ENCODE measurements at places on chromosomes 2 and 18. TPM values are rescaled to one million over a fixed set of nuclear protein-coding genes. Genes with fewer than 3 reads are reported as not detected.

DNA sequence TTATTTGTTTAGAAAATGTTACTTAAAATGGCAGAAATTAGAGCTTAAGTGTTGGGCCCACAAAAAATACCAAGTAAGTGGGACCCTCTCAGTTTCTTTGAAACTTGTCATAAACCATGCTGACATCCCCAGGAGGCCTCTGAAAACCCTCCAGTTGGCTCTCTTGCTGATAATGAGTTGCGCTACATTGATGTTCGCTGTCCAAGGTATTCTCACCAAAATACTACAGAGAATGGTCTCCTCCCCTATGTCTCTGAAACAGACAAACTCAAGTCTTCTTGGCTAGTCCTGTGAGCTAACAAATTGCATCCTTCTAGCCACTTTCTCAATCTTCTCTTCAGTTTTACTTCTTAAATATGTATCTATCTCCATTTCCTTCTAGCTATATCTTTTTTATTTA is 669.4 kb downstream of the IRS1 start:
- no peaks in the 10 kb centered on the region for H3K36me3 ChIP-seq
- H3K4me3 ChIP-seq, result no peak overlapping the region
- no peaks in the 10 kb centered on the region for H3K27me3 ChIP-seq
- no peak overlapping the region for H3K27ac ChIP-seq

GRCh38 chr2:19127616-19128015 is 230.8 kb downstream of the OSR1 start:
- no peak overlapping the region for H3K27ac ChIP-seq
- H3K36me3 ChIP-seq, result no peaks in the 10 kb centered on the region
- H3K4me3 ChIP-seq, result no peak overlapping the region
- H3K4me1 ChIP-seq, result peaks cover 8% of the 10 kb centered on the region

The NXPH2 gene
- total RNA-seq, result 5.3 TPM

DNA sequence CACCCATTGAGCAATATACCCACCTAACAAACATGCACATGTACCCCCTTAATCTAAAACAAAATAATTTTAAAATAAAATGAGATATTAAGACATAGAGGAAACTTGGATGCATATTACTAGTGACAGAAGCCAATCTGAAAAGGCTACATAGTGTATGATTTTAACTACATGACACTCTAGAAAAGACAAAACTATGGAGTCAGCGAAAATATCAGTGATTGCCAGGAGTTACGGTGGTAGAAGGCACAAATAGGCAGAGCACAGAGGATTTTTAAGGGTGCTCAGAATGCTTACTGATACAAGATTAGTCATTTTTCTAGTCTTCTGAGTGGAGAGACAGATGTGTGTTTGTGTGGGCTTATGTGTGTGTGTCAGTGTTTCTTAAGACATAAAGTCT is 656.6 kb downstream of the NR4A2 start:
- H3K27ac ChIP-seq, result no peak overlapping the region
- H3K4me1 ChIP-seq, result no peaks in the 10 kb centered on the region
- DNase-seq, result no peak
- H3K4me3 ChIP-seq, result no peak overlapping the region
- no peaks in the 10 kb centered on the region for H3K36me3 ChIP-seq

The SOWAHC gene
- total RNA-seq, result 12.1 TPM

GRCh38 chr2:133477616-133477990 is 90.7 kb downstream of the NCKAP5 start:
- no peak overlapping the region for H3K27ac ChIP-seq
- DNase-seq, result no peak
- H3K27me3 ChIP-seq, result peaks cover 4% of the 10 kb centered on the region
- H3K4me1 ChIP-seq, result peaks cover 9% of the 10 kb centered on the region
- no peaks in the 10 kb centered on the region for H3K36me3 ChIP-seq
- H3K4me3 ChIP-seq, result no peak overlapping the region

DNA sequence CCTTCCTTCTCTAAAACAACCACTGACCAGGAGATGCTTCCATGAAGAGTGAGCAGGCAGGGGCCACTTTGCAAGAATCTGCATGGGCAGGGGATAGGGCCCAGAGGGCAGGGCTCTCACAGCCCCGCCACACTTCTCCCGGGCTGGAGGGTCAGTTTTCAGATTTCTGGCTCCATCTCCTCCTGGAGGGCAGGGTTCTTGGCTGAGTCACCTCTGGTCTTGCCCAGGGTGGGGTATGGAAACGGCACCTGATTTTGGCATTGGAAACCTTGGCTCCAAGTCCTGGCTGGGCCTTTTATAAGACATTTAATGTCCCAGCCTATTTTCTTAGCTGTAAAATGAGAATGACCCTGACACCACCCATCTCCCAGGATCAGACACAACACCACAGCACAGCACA is 27.6 kb upstream of the ASPRV1 start:
- DNase-seq, result no peak
- H3K4me1 ChIP-seq, result no peaks in the 10 kb centered on the region
- no peaks in the 10 kb centered on the region for H3K27me3 ChIP-seq
- no peak overlapping the region for H3K27ac ChIP-seq

The PLEKHB2 gene
- total RNA-seq, result 38.8 TPM

- H3K27me3 ChIP-seq, result peaks cover 9% of the 10 kb centered on the region
- no peaks in the 10 kb centered on the region for H3K36me3 ChIP-seq
- peaks cover 3% of the 10 kb centered on the region for H3K4me1 ChIP-seq
- no peak for DNase-seq
These were observed 82.0 kb upstream of the SLC66A3 start for GRCh38 chr2:11073251-11073650.

- peaks cover 12% of the 10 kb centered on the region for H3K36me3 ChIP-seq
- H3K4me3 ChIP-seq, result no peak overlapping the region
- H3K27me3 ChIP-seq, result no peaks in the 10 kb centered on the region
- DNase-seq, result no peak
These were observed 13.7 kb downstream of the NCKAP1 start for GRCh38 chr2:183024339-183025095.

DNA sequence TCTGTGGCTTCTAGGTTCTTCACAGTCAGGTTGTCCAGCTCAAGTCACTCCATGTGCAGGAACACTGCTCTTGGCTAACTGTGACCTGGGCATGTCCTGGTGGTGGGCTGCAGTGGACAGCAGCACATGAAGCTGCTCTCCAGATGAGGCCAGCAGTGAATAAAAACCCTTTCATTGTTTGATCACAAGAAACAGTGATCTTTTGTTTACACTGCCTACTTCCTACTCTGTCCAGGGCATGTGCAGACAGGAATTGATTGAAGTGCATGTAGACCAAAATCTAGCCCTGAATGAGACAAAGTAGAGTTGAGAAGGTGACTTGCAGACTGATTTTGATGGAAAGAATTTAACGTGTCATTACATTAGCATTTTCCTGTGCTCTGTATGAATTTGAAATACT is 34.9 kb downstream of the BCL2L11 start:
- H3K27ac ChIP-seq, result peak overlapping the region; percentile 91
- H3K27me3 ChIP-seq, result no peaks in the 10 kb centered on the region
- peaks cover 41% of the 10 kb centered on the region for H3K4me1 ChIP-seq
- DNase-seq, result no peak
- no peak overlapping the region for H3K4me3 ChIP-seq

GRCh38 chr2:95389245-95390119 is 13.0 kb upstream of the FAHD2A start:
- no peaks in the 10 kb centered on the region for H3K4me1 ChIP-seq
- peak; percentile 45 for DNase-seq
- H3K36me3 ChIP-seq, result no peaks in the 10 kb centered on the region
- H3K27me3 ChIP-seq, result peaks cover 31% of the 10 kb centered on the region
- H3K4me3 ChIP-seq, result no peak overlapping the region

GRCh38 chr18:44838971-44839666 is 158.4 kb downstream of the SETBP1 start:
- H3K36me3 ChIP-seq, result no peaks in the 10 kb centered on the region
- no peaks in the 10 kb centered on the region for H3K27me3 ChIP-seq
- H3K27ac ChIP-seq, result peak overlapping the region; percentile 42
- DNase-seq, result no peak
- H3K4me1 ChIP-seq, result peaks cover 14% of the 10 kb centered on the region

The CHRND gene
- total RNA-seq, result not detected

The SERPINB13 gene
- total RNA-seq, result not detected

The PARD3B gene
- 34.4 TPM for total RNA-seq

The SCN7A gene
- total RNA-seq, result 3.3 TPM

GRCh38 chr2:23662466-23662865 is 264.5 kb downstream of the ATAD2B start:
- no peaks in the 10 kb centered on the region for H3K36me3 ChIP-seq
- H3K4me1 ChIP-seq, result peaks cover 6% of the 10 kb centered on the region
- H3K27ac ChIP-seq, result no peak overlapping the region
- DNase-seq, result no peak
- no peak overlapping the region for H3K4me3 ChIP-seq

- H3K4me3 ChIP-seq, result no peak overlapping the region
- no peak overlapping the region for H3K27ac ChIP-seq
- DNase-seq, result no peak
- no peaks in the 10 kb centered on the region for H3K27me3 ChIP-seq
These were observed 48.9 kb upstream of the TMEM177 start for GRCh38 chr2:119630121-119630520.

DNA sequence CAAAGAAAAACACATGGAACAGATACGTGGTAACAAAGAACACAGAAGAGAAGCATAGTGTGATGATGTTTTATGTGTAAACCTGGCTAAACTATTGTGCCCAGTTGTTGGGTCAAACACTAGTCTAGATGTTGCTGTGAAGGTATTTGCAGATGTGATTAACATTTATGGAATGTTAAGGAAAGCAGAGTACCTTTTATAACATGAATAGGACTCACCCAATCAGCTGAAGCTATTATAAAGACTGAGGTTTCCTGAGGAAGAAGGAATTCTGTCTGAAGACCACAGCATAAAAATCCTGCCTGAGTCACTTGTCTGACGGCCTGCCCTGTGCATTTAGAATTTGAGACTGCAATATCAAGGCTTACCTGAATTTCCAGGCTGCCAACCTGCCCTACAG is 253.1 kb downstream of the DYM start:
- no peak for DNase-seq
- peaks cover 2% of the 10 kb centered on the region for H3K36me3 ChIP-seq
- H3K27ac ChIP-seq, result peak overlapping the region; percentile 3
- H3K27me3 ChIP-seq, result no peaks in the 10 kb centered on the region
- H3K4me3 ChIP-seq, result no peak overlapping the region

GRCh38 chr2:72274380-72274797 is 126.7 kb upstream of the CYP26B1 start:
- H3K27me3 ChIP-seq, result no peaks in the 10 kb centered on the region
- H3K27ac ChIP-seq, result peak overlapping the region; percentile 30
- DNase-seq, result no peak

The TEX44 gene
- total RNA-seq, result not detected

- H3K27me3 ChIP-seq, result no peaks in the 10 kb centered on the region
- DNase-seq, result no peak
- no peak overlapping the region for H3K27ac ChIP-seq
- H3K4me1 ChIP-seq, result peaks cover 17% of the 10 kb centered on the region
- no peaks in the 10 kb centered on the region for H3K36me3 ChIP-seq
These were observed 133.1 kb downstream of the MREG start for GRCh38 chr2:215879977-215880940.

The SH3BP4 gene
- 49.0 TPM for total RNA-seq

The AMER3 gene
- total RNA-seq, result 7.0 TPM

The SERTAD2 gene
- 19.0 TPM for total RNA-seq

The FSHR gene
- 0.74 TPM for total RNA-seq

- no peaks in the 10 kb centered on the region for H3K27me3 ChIP-seq
- H3K4me1 ChIP-seq, result no peaks in the 10 kb centered on the region
- no peak overlapping the region for H3K4me3 ChIP-seq
- peaks cover 3% of the 10 kb centered on the region for H3K36me3 ChIP-seq
- DNase-seq, result no peak
These were observed 107.8 kb downstream of the MSH2 start for GRCh38 chr2:47510745-47511144.

- no peaks in the 10 kb centered on the region for H3K27me3 ChIP-seq
- no peak overlapping the region for H3K27ac ChIP-seq
- peaks cover 13% of the 10 kb centered on the region for H3K4me1 ChIP-seq
- no peak overlapping the region for H3K4me3 ChIP-seq
These were observed 26.2 kb downstream of the EPC2 start for GRCh38 chr2:148670773-148671172.

The REG1B gene
- not detected for total RNA-seq

DNA sequence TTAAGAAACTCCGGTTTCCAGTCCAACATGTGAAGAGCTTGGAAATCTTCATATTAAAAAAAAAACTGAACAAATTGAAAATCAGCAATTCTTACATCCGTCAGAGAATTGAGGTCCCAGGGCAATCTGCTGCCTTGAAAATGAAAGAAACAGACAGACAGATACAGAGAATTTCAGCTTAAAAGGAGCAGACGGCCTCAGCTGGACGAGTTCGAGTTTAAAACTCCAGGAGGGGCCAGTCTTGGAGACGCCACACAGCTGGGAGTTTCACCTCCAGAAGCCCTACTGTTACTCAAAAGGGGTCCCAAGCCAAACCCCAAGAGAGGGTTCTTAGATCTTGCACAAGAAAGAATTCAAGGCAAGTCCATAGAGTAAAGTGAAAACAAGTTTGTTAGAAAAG is 226.5 kb upstream of the ARL4C start:
- H3K36me3 ChIP-seq, result no peaks in the 10 kb centered on the region
- no peak overlapping the region for H3K4me3 ChIP-seq
- H3K27me3 ChIP-seq, result peaks cover 3% of the 10 kb centered on the region
- DNase-seq, result no peak
- H3K4me1 ChIP-seq, result peaks cover 11% of the 10 kb centered on the region

All from progenitor cell of endocrine pancreas (in vitro differentiated cells).